ENCODE measurements at places on chromosomes 5 and 9.

DNA sequence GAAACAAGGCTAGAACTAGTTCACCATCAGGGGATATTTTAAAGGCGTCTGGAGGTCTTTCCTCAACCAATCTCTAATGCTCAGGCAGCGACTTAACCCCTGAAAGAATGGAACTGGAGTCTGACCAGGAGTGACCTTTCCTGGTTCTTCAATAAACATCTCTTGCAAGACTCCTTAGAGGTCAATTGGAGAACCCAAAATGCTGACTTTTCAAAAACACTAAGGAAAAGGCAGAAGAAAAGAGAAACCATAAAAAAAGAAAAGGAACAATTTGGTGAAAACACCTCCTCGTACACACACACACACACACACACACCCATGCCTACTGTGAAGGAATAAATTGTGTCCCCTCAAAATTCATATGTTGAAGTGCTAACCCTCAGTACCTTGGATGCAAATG is 12.3 kb downstream of the TIMD4 start:
- DNase-seq: no peak

DNA sequence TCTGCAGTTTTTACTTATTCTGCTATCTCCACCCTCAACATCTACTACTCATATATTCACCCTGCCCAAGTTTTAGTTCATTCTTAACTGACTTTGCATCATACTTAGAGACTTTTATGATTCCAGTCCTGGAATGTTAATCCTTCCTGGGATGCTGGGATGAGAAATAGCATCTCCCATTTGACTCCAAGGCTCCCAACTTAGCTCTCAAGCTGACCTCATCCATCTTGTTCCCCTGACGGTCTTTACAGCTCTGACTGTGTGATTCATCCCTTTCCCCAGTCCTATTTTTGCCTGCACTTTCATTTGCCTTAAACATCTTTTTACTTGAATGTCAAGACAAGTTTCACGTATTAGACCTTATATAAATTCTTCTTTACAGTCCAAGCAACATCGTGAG is 297.8 kb downstream of the EPB41L4A start:
- no peak for DNase-seq

DNA sequence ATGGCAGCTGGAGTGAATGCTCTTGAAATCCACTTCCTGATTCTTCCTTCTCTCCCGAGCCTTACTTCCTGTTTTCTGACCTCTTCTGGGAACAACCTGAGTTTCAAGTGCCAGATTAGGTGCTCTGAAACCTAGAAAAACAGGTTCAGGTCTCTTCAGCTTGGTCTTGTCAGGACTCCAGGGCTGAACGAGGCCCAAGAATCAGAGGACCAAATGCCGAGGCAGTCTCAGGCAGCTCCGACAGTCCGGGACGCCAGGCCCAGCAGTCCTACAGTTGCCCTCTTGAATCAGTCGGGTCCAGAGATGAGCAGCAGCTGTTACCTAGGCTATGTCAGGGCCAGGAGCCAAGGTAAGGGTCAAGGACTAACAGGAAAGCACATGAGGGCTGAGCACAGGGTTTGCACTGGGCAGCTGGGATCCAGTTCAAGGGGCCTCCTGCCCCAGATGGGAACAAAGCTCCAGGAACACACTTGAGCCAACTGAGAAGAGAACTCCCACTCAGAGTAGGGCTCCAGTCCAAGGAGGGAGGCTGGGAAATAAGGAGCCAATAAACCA is 38.3 kb upstream of the ADRA1B start:
- no peak for DNase-seq

GRCh38 chr9:76588316-76588715 is 129.3 kb downstream of the GCNT1 start:
- DNase-seq: no peak

- DNase-seq: no peak
These were observed 39.1 kb downstream of the SH3RF2 start for GRCh38 chr5:145975361-145976066.

DNA sequence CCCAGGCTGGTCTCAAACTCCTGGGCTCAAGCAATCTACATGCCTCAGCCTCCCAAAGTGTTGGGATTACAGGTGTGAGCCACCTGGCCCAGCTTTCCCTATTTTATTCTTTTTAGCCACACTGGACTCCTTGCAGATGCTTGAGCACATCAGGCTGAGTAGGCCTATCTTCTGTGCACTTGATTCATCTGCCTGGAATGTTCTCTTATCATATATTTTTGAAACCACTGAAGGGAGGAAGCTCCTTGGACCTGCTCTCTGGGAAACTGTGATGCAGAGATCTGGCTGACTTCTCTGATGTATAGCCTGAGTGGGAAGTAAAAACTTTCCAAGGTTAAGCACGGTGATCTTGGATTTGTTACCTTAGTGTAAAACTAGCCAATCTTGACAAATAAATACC is 6.5 kb upstream of the MAT2B start:
- DNase-seq: no peak

DNA sequence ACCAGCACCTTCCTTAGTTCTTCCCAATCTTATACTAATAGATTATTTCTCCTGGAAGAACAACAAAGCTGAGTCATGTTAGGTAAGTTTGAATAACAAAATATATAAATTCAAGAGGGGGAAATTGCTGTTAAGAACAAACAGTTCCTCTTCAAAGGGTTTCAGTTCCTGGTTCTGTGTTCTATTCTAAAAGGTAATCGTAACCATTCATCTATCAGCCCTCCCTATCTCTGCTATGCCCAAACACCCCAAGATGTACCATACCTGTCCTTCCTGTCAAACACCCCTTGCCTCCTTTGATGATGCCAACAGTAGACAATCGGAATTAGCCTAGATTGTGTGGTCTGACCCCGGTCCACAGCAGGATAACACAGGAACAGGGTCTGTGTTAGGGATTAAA is 4.2 kb upstream of the RNF180 start:
- no peak for DNase-seq

DNA sequence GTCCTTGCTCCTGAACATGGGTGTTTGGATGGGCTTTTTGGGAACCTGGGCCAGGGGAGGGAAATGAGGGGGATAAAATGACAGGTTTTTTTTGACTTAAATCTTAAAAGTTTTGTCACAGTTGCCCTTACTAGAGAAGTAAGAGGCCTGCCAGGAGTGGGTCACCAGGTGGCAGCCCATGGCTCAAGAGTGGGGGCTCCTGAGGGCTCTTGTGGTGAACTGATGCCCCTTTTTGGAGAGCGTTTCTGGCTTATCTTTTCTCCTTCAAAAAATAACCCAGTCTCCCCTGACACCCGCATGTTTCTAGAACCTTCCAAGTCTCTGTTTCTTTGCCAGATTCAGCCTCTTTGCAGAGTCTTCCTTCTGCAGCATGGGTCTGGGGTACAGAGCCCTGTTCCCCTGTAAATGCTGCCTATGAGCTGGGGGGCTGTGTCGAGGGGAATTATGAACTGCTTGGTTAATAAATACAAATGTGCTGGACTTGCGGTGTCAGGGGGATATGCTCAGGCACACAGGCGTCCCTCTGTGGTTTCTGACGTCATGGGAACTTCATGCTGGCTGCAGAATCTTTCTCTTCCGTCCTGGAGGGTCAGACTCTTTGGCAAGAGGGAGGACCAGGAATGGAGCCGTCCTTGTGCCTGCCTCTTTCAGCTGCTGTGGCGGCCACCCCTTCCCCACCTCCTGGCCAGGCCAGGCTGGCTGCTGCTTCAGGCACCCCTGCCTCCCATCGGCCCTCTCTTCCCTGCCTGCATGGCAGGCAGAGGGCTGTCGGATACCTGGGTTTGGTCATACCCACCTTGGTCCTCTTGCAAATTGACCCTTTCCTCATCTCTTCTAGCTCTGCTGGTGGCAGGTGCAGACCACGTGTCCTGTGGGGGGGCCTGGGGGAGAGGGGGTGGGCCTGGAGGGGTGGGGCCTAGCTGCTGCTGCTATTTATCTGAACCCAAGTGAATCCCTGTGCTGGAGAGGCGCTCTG is 30.1 kb downstream of the PTPA start:
- no peak for DNase-seq

GRCh38 chr9:37562826-37563225 is 13.4 kb downstream of the FBXO10 start:
- DNase-seq: no peak

DNA sequence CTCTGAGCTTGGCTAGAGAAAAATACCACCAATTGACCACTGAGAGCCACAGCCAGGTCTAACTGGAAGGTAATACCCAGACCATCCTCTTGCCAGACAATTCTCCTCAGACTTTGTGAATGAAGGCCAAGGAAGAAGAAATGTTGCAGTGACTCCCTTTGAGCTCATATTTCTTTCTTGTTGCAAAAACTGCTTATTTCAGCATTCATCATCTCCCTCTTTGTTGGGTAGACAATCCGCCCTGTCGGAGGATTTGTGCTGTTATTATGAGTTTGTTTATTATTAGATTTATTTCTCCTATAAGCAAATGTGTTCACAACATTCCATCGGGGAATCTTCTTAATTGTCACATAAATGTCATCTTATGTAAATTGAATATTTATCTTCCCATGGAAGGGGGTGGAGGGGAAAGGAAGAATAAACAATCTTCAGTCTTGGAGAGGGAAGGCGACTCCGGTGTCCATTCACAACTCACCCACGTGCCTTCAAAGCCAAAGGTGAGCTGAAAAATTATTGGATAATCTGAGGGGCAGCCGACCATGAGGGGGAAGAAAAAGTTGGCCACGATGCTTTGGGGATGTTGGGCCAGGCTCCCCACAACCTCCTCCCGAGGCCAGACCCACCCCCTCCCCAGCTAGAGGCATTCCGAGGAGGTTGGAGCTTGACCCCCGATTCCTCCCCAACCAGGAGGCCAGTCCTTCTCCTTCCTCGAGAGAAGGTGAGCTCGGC is 1.8 kb upstream of the JADE2 start:
- no peak for DNase-seq

DNA sequence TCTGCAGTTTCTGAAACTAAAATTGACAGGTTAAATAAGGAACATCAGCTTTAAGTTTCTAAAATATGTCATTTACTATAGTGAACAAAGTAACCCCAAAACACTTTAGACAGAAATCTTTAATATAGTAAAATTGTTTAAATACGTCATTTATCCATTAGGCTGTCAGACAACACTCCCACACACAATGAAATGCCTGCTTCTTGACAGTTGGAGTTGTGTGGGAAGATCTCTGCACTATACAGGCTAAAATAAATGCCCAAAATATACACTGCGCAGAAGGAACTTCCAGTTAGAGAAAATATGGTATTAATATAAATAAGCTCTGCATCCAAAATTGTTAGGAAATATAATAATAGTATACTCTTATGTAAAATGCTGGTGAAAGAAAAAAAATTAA is 794.4 kb downstream of the CDH18 start:
- no peak for DNase-seq

DNA sequence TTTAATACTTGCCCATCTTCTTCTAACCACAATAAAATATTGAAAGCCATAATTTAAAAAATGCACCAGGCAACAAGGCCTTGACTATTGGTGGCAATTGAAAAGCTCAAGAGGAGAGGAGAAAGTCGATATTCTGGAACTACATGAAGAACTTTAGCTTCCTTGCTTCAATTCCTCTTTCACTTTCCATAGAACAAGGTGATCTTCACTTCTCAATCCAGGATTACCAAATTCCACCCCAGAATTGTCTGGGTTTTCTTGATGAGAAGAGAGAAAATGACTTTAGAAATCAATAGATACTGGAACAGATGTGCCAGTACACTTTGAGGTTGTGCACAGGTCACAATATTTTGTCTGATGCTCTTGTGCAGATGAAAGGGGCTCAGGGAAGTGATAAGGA is 52.2 kb downstream of the PTCD2 start:
- DNase-seq: no peak

- DNase-seq: no peak
These were observed 2.7 kb downstream of the IL31RA start for GRCh38 chr5:55853818-55854217.

DNA sequence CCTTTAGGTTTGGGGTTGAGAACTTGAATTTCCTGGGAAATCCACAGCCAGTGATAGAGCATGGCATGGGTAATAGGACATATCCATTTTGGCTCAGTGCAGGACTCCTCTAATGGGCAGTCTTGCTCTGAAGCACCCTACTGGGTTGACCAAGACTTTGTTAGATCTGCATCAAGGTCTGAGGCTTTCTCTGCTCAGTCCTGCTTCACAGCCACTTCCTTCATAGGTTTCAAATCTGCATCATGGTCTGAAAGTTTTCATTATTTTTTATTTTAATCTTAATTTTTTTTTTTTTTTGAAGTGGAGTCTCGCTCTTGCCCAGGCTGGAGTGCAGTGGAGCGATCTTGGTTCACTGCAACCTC is 36.5 kb downstream of the KIF2A start:
- DNase-seq: no peak

- no peak for DNase-seq
These were observed 26.1 kb upstream of the RETREG1 start for GRCh38 chr5:16642867-16643266.

- DNase-seq: no peak
These were observed 16.6 kb downstream of the ENC1 start for GRCh38 chr5:74623748-74624408.

GRCh38 chr5:135053989-135054388 is 20.0 kb upstream of the PITX1 start:
- no peak for DNase-seq

GRCh38 chr9:110125207-110125751 is 82.7 kb downstream of the C9orf152 start:
- DNase-seq: no peak

DNA sequence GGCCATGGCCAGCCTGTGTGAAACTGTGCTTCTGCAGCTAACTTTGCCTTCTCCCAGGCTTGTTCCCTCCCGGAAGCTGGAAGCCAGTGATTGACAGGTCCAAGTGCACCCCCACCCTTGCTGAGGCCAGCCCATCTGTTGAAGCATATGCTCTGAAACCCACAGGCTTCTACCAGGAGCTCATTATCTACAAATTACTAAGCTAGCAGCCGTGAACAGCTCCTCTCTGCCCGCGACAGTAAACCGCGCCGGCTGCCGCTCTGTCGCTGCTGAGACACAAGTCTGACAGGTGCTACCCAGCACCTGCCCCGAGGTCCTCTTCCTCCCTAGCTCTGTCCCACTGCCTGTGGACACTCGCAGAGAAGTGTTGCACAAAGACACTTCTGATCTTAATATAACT is 490.9 kb downstream of the GADD45G start:
- no peak for DNase-seq
